ENCODE measurements at places on chromosomes 11 and 22.
A peak's percentile ranks its signal among the peaks of the same experiment; 100 is the strongest.

DNA sequence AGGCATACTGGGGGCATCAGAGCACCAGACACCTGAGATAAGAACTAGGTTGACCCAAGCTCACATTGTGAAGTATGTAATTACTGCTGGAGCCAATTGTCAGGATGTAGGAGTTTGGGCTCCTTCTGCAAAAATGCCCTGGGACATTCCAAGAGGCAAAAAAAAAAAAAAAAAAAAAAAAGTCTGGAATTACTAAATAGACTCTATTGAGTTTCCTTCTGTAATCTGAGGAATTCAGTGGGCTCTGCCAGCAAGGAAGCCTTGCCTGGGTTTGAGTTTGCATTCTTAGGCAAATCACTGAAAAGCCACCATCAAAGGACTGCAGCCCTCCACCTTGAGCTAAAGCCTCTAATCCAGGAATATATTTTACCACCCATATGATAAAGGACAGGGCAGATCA lies 8.0 kb upstream of the CAVIN3 start:
- no peak for DNase-seq

- DNase-seq: no peak
Measured at GRCh38 chr11:103110391-103110790, 1.2 kb downstream of the DYNC2H1 start.

GRCh38 chr22:20978419-20978818 lies 3.7 kb upstream of the LZTR1 start:
- DNase-seq: no peak

DNA sequence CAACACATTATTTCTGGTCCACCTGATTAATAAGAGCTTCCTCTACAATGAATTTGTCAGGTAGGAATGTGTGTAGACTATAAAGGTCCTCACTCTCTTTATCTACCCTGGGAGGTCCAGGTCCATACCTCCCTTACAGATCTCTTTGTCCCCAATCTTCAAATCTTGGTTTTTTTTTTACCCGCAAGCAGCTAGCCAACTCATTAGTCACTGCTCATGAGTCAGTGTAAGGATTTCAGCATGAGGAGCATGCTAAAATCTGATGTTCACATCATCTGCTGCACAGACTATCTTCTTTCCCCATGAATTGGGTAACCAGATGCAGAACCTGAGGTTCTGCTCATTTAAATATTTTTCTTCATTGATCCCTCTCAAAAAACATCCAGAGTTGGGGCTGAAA lies 397.0 kb upstream of the ISX start:
- DNase-seq: no peak

GRCh38 chr11:127073621-127074020 lies 73.1 kb upstream of the KIRREL3 start:
- DNase-seq: no peak

DNA sequence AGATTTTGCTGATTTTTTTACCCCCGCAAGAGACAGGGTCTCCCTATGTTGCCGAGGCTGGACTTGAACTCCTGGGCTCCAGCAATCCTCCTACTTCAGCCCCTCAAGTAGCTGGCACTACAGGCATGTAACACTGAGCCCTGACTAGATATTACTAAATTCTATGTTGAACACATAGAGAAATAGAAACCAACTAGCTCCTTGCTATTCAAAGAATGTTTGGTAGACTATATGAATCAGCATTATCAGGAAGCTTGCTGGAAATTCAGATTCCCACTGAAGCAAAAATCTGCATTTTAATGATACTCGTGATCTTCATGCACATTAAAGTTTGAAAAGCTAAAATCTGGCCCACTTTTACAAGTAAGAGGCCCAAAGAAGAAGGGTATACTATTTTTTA lies 11.9 kb downstream of the TMEM41B start:
- no peak for DNase-seq

- DNase-seq: no peak
Measured at GRCh38 chr22:42365111-42365865, 66.9 kb downstream of the NFAM1 start.

DNA sequence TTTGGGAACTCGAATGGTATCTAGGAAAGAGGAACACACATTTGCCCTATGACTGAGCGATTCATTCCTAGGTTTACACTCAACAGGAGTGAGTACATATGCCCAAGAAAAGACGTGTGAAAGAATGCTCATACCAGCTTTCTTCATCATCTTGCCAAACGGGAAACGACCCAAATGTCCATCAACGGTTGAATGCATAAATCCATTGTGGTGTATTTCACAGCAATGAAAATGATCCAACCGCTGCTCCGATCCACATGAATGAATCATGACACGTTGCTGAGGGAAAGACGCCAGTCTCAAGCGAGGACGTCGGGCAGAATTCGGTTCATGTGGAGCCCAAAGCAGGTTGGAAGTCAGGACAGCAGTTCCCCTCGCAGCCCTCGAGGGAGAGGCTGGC lies 71.5 kb downstream of the CYTH4 start:
- no peak for DNase-seq

- DNase-seq: no peak
Measured at GRCh38 chr22:49973018-49973961, 12.7 kb downstream of the PIM3 start.

GRCh38 chr11:39968071-39968470 lies 1491.4 kb downstream of the LRRC4C start:
- DNase-seq: no peak

GRCh38 chr22:39994041-39994565 lies 651 bp upstream of the FAM83F start:
- DNase-seq: no peak

DNA sequence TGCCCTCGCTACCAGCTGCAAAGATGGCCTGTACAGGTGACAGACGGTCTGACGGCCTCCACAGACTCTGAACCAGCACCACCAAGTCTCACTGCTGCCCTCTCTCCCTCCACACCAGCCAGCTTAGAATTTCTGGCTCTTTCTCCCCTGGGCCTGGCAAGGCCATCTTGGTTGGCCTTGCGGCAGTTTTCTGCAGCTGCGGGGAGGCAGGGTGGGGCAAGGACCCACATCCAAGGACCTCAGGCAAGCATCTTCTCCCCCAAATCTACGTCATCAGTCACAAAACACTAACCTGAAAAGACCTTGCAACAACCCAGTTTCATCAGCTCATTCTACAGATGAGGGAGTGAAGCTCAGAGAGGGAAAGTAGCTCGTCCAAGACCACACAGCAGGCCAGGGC lies 11.7 kb upstream of the POLDIP3 start:
- no peak for DNase-seq

DNA sequence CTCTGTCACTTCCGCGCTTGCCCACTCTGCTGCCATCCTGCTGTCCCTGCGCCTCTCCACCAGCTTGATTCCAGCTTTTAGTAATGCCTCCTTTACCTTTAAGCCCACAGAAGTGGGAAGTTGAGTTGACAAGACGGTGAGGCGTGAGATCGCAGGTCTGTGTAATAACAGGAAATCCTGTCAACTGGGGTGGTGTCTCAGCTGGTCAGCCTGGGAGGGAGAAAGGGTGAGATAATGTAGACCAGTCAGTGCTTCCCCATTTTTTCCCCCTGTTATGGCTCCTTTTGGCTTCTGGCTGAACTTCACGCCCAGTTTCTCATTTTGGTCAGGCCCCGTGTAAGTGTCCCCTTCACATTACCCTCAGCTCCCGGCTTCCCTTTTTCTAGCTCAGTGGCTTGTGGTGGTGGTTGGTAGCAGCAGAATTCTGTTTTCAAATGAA lies 98.9 kb downstream of the TRAF6 start:
- no peak for DNase-seq

GRCh38 chr22:35681454-35682052 lies 33.3 kb downstream of the APOL6 start:
- DNase-seq: no peak

GRCh38 chr11:65497141-65498041 lies 1.5 kb upstream of the MALAT1 start:
- peak; percentile 99 for DNase-seq

DNA sequence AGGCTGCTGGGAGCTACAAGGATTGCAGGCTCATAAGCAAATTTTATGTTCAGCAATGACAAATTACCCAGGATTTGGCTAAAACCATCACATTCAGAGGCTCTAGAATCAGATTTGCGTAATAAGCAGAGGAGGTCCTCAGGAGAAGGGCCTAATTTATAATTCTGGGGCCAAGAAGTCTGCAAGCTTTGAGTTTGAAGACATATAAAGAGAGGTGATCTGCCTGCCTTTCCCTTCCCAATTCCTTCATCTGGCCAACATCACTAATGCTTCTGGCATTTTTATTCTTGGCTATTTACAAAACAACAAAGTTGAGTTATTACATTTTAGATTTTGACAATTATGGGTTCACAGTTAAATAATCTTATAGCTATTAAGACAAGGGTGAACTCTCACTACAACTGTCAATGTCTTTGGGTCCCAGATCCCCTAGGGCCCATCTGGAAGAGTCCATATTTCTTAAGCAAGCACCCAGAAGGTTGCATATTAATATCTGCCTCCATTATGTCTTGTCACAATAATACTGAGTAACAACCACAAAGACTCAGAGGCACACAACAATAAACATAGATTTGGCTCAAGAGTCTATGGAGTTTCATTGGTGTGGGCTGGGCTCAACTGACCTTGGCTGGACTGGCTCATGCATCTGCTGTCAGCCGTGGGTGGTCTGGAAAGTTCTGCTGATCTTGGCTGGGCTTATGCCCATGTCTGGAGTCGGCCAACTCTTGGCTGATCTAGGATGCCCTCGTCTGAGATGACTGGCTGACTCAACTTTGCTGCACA lies 67.2 kb upstream of the CD82 start:
- no peak for DNase-seq

- no peak for DNase-seq
Measured at GRCh38 chr11:13629779-13630178, 38.7 kb upstream of the FAR1 start.

GRCh38 chr11:115887727-115888126 lies 383.5 kb upstream of the CADM1 start:
- DNase-seq: no peak

DNA sequence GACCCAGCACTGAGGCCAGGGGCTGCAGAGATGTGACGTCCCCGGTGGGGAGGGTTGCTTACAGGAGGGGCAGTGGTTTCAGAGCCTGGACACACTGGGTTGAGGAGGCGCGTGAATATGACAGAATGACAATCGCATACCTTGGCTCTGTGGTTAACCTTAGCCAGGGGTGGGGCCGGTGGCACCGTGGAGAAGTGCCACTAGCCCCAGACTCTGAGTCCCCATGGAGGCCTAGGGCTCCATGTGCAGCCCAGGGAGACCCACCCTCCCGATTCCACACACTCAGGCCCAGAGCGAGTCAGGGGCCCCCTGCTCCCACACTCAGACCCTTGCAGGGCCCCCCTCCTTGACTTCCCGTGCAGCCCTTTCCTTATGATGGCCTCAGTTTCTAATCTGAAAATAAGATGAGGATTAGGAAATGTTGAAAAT lies 3.6 kb upstream of the ACR start:
- no peak for DNase-seq

- no peak for DNase-seq
Measured at GRCh38 chr22:25219211-25219689, at the start of gene CRYBB2. Gene CRYBB2, plus strand, starts transcription at chr22:25219639. Its CDS starts 1,791 bp downstream, at chr22:25221430.

DNA sequence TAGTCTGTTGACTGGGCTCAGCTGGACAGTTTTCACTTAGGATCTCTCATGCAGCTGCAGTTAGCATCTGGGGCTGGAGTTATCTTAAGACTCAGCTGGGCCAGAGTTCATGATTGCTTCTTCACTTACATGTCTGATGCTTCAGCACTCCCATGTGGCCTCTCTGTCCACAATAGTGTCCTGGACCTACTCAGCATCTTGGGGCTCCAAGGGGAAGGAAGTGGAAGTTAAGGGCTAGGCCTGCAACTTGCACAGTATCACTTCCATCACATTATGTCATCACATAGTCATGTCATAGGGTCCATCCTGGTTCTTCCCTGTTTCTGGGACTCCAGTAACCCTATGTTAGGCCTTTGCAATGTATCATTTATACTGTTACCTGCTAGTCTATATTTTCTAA lies 115.9 kb downstream of the C11orf65 start:
- DNase-seq: no peak

DNA sequence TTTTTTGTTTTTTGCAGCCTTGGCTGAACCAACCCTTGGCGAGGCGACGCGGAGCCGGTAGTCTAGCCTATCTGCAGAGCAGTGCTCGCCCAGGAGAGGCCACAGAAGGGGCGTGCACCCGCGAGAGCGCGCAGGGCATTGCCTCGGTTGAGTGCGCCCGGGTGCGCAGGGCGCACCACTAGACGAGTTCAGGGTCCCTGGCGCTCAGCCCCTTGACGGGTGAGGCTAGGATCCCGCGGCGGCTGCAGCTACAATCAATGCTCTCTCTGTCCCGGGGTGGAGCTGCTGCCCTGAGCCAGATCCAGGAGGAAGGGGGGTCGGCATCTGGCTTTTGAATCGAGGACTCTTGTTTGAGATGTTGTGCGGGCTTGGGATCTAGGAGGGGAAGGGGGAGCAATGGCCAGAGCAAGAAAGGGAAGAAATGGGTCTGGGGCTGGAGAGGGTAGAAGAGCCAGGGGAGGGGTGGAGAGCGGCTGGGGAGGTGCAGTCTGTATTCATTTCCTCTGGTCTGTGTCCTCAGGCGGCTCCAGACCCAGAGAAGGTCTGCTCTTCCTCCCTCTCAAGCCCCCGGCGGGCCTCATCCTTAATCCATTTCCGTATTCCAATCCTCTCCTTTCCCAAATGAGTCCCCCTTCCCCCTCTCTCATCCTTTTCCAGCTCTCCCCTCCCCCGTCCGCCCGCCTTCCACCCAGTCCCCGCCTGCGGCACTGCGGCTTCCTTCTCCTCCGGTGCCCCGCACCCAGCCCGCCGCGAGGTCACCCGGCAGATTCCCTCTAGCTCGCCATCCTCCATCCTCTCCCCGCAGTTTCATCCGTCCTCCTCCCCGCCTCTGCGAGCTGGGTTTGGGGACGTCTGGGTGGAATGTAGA lies 797 bp downstream of the THY1 start:
- no peak for DNase-seq

DNA sequence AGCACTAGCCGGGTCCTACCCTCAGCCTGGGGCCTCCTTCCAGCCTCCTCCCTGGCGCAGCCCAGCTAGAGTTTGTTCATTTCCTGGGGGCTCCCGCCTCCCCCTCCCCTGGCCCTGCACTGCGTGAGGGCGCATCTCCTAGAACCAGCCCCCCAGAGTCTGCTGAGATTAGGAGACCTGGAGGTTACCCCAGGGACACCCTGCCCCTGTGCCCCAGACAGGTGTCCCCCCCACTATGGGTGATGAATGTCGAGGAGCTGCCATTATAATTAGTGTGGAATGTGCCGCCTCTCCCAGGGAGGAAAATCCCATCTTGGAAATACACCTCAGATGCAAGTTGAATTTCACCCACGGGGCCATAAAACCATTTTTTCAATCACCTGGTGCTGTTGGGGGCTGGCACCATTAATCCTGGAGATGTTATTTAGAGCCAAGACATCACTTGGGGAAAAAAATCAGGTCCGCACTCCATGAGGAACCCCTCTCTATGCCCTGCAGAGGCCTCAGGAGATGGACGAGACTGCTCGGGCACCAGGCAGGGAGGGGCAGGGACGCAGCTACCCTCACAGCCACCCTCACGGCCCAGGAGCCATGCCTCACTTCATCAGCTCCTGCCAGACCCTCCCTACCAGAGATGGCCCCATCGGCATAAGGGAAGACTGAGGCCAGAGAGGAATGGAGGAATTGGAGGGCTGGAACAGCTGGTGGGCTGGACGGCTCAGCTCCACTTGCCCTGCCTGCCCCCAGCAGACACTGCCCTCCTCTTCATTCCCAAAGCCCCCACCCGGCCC lies 197.5 kb downstream of the IGLL1 start:
- no peak for DNase-seq

GRCh38 chr11:76049511-76049910 lies 156.8 kb downstream of the WNT11 start:
- DNase-seq: no peak

GRCh38 chr11:92607969-92608722 lies 361.3 kb upstream of the MTNR1B start:
- no peak for DNase-seq
